GM23248 (cell line): ENCODE measurements at places on chromosomes 1 and 21.

DNA sequence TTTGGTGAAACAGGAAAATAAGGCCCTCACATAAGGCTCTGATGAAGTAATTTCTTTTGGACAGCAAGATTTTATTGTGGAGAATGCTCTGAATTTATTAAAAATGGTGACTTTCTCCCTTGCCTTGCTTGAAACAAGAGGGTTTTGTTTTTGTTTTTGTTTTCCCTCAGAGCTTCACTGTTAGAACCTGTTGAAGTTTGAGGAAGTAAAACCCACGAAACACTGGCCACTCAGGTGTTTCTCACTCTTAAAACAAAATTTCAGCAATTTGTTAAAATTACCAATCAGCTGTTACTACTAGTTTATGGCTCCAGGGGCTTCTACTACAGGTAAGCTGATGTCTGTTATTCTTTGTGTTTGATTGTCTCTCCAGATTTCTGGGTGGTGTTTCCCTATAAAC lies 112.6 kb upstream of the B3GALT2 start:
- H3K36me3 ChIP-seq: no peaks in the 10 kb centered on the region
- no peak overlapping the region for H3K27ac ChIP-seq
- H3K27me3 ChIP-seq: no peaks in the 10 kb centered on the region
- H3K4me1 ChIP-seq: no peaks in the 10 kb centered on the region
- no peak overlapping the region for H3K4me3 ChIP-seq
- DNase-seq: no peak

DNA sequence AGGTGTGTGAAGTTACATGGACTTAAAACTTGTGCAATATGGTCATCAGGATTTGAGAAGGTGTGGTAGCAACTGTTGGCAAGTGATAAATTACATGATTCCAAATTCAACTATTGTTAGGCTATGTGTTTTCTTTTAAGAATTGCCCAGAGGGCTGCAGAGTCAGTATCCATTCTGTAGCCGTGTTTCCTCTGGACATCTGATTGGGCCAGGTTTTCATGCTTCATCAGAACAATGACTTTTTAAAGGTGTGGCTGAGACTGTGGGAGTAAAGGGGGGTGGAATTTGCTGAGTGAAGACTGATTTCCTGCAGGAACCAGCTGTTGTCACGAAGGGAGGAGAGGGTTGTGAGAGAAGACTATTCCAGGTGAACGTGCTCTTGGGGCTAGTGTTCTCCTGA lies 1.7 kb upstream of the HRNR start:
- no peaks in the 10 kb centered on the region for H3K36me3 ChIP-seq
- H3K27ac ChIP-seq: no peak overlapping the region
- peak; percentile 4 for DNase-seq
- no peaks in the 10 kb centered on the region for H3K27me3 ChIP-seq
- H3K4me1 ChIP-seq: 0 out of 2 replicates have a peak, but pooled peaks cover 3% of the 10 kb centered on the region

DNA sequence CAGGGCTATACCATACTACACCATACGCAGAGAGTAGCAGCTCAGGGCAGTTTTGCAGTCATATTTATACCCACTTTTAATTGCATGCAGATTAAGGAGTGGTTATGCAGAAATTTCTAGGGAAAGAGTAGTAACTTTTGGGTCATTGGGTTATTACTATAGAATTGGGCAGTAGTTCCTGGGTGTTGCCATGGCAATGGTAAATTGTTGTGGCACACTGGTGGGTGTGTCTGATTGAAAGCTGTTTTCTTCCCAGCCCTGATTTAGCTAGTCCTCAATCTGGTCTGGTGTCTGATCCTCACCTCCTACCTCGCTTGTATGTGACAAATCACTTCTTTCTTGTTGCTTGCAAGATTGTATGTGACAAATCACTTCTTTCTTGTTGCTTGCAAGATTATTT lies 30.5 kb downstream of the CYP4A11 start:
- no peaks in the 10 kb centered on the region for H3K4me1 ChIP-seq
- H3K36me3 ChIP-seq: no peaks in the 10 kb centered on the region
- DNase-seq: no peak
- no peak overlapping the region for H3K4me3 ChIP-seq
- no peak overlapping the region for H3K27ac ChIP-seq

DNA sequence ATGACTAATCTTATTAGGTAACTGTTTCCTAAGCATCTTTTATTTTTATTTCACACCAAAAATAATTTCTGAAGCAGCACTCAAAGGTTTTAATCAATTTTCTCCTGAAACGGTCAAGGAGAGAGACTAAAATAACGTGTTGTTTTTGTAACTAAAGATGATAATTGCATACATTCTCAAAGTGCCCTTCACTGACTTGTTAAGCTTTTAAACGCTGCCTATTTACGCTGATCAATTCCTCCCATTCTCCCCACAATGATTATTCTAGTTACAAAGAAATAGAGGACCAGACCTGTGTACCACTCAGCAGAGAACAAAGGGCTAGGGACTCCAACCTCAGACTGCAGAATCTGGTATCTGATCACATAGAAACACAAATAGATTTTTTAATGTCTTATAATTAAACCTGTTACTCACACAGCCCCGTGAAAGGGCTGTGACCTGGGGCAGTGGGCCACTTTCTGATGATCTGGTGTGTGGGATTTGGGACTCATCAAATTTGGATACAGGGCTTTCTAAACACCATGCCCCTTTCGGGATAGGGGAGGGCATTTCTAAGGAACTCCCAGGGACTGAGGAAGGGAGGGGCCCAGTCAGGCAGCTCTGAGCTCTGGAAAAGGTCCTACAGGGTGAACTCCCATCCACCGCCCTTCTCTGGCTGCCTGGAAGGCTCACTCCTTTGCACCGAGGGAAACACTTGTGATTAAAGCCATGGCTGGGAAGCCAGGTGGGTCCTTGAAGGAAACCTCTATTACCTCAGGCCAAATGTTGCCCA lies 65.2 kb downstream of the BCAR3 start:
- H3K4me3 ChIP-seq: peak overlapping the region; percentile 21
- H3K27me3 ChIP-seq: no peaks in the 10 kb centered on the region
- peaks cover 88% of the 10 kb centered on the region for H3K4me1 ChIP-seq
- peaks cover 13% of the 10 kb centered on the region for H3K36me3 ChIP-seq

GRCh38 chr1:26353976-26354820 lies at the start of gene CRYBG2:
CRYBG2 (minus strand) TSS chr1:26354130; CDS start chr1:26346657, 7,473 bp downstream.
- DNase-seq: no peak
- H3K27ac ChIP-seq: no peak within 1 kb of the TSS
- H3K4me3 ChIP-seq: no peak within 1 kb of the TSS
- no peaks in the 10 kb centered on the region for H3K36me3 ChIP-seq
- peaks cover 3% of the 10 kb centered on the region; the same call in 1 of the 2 replicates for H3K4me1 ChIP-seq

GRCh38 chr1:156860628-156861423 lies at the start of gene NTRK1:
NTRK1 (plus strand) TSS chr1:156860865; CDS start chr1:156860935, 70 bp downstream.
- H3K4me1 ChIP-seq: 0 out of 2 replicates have a peak, but pooled peaks cover 3% of the 10 kb centered on the region
- peak; percentile 61 for DNase-seq
- peak within 1 kb of the TSS; percentile 68 for H3K4me3 ChIP-seq
- H3K36me3 ChIP-seq: no peaks in the 10 kb centered on the region

- DNase-seq: no peak
- peaks cover 27% of the 10 kb centered on the region for H3K4me1 ChIP-seq
- H3K4me3 ChIP-seq: no peak overlapping the region
- H3K27ac ChIP-seq: no peak overlapping the region
- H3K27me3 ChIP-seq: no peaks in the 10 kb centered on the region
Measured at GRCh38 chr1:234633246-234634003, 23.4 kb upstream of the IRF2BP2 start.

- DNase-seq: no peak
- no peak overlapping the region for H3K4me3 ChIP-seq
- H3K36me3 ChIP-seq: no peaks in the 10 kb centered on the region
Measured at GRCh38 chr1:43340559-43340958, 2.9 kb downstream of the MPL start.

- no peak overlapping the region for H3K27ac ChIP-seq
- peaks cover 11% of the 10 kb centered on the region; the same call in 1 of the 2 replicates for H3K4me1 ChIP-seq
- H3K4me3 ChIP-seq: no peak overlapping the region
- peak; percentile 55 for DNase-seq
- no peaks in the 10 kb centered on the region for H3K27me3 ChIP-seq
Measured at GRCh38 chr1:165075725-165076370, 280.7 kb downstream of the LMX1A start.

DNA sequence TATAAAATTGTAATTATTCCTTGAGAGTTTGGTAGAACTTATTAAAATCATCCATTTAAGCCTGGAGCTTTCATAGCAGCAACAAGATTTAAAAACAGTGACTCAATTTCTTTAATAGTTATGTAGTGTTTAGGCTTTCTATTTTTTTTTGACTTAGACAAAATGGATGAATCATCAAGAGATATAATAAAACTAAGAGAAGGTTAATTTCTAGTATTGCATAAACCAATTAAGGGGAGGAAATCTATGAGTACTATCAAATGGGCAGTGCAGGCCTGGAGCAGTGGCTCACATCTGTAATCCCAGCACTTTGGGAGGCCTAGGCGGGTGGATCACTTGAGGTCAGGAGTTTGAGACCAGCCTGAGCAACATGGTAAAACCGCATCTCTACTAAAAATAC lies 416.3 kb upstream of the USP24 start:
- no peaks in the 10 kb centered on the region for H3K36me3 ChIP-seq
- no peak overlapping the region for H3K4me3 ChIP-seq
- H3K27ac ChIP-seq: peak overlapping the region; percentile 69
- DNase-seq: peak; percentile 79
- H3K27me3 ChIP-seq: no peaks in the 10 kb centered on the region

GRCh38 chr1:97245682-97246081 lies 524.1 kb downstream of the PTBP2 start:
- no peak overlapping the region for H3K4me3 ChIP-seq
- H3K36me3 ChIP-seq: no peaks in the 10 kb centered on the region
- peak; percentile 4 for DNase-seq
- no peaks in the 10 kb centered on the region for H3K27me3 ChIP-seq
- no peak overlapping the region for H3K27ac ChIP-seq

DNA sequence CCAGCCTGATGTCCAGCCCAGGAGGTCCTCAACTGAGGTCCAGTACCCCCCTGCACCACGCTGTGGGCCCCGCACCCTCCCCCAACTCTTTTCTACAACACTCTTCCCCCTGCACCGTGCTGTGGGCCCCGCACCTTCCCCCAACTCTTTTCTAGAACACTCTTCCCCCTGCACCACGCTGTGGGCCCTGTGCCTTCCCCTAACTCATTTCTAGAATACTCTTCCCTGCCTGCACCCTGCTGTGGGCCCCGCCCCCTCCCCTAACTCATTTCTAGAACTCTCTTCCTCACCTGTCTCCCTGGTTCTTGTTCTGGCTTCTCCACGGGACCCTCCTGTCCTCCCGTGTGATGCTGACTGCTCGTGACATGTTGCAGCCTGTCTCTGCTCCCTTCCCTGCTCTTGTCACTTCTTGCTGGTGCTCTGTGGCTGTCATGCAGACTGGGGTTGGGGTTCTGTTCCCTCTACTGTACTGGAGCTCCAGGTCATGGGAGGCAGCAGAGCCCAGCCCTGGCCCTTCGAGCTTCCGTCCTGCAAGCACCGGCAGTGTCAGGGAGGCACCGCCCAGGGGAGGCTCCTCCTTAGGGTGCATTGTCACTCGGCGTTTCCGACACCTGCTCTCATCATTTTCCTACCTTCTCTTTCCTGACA lies 160.1 kb upstream of the COL6A1 start:
- no peak overlapping the region for H3K27ac ChIP-seq
- peaks cover 5% of the 10 kb centered on the region; the same call in 1 of the 2 replicates for H3K27me3 ChIP-seq
- no peak for DNase-seq
- no peaks in the 10 kb centered on the region for H3K36me3 ChIP-seq
- H3K4me3 ChIP-seq: no peak overlapping the region
- peaks cover 15% of the 10 kb centered on the region for H3K4me1 ChIP-seq

DNA sequence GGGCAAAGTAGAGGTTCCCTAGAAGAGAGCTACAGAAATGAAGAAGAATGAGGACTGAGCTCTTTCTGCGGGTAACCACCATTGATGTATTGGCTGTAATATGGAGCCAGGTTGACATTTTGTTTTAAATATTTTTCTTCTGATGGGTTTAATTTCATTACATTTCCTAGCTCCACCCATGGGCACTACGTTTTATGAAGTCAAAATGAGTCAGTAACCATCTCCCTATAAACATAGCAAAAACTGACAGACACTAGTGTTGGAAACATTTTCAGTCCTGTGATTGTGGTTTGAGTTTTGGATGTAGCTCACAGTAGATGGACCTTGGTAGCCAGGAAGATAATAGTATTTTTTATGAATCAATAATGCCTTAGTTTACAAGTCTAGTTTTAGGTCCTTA lies 470.4 kb upstream of the B3GALT2 start:
- no peak overlapping the region for H3K4me3 ChIP-seq
- DNase-seq: no peak
- no peaks in the 10 kb centered on the region for H3K27me3 ChIP-seq
- H3K4me1 ChIP-seq: no peaks in the 10 kb centered on the region
- H3K27ac ChIP-seq: no peak overlapping the region

DNA sequence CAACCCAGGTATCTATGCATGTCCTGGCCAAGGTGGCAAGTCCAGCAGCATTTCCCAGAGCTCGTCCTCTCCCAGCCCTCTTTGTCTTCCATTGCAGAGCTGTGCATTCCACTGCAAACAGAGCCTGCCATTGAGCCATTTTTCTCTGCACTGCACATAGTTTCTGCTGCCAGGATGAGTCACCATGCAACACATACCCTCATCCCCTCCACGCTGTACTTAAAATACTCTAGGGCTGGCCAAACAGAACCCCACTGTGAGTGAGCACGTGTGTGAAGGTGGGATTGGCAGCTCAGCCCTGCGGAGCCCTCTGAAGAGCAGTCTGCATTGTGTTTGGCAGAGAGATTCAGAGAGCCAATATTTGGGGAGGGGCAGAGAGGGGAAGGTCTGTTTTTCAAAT lies 3.9 kb upstream of the ATP1B1 start:
- H3K27me3 ChIP-seq: 0 out of 2 replicates have a peak, but pooled peaks cover 4% of the 10 kb centered on the region
- no peak overlapping the region for H3K27ac ChIP-seq
- peak; percentile 81 for DNase-seq
- no peak overlapping the region for H3K4me3 ChIP-seq
- H3K36me3 ChIP-seq: no peaks in the 10 kb centered on the region

DNA sequence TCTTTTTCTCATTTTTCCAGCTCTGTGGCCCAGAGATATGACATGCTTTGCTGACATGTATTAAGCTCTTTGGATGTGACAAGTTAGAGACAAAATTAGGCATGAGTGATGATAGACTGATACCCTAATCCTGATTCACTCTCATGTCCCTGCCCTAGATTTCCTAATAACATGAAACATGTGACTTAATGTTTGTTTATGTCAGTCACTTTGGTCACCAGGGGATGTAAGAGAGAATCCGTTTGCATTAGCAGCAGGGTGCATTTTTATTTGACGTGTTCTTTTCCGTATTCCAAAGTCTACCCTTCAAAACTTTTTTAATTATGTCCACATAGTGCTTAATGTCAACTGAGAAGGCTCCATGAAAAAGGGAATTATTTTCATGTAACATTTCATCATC lies 192.4 kb downstream of the HMCN1 start:
- DNase-seq: peak; percentile 38
- H3K27me3 ChIP-seq: no peaks in the 10 kb centered on the region
- H3K4me1 ChIP-seq: no peaks in the 10 kb centered on the region
- H3K27ac ChIP-seq: no peak overlapping the region

- H3K36me3 ChIP-seq: no peaks in the 10 kb centered on the region
- H3K4me3 ChIP-seq: no peak overlapping the region
- no peak overlapping the region for H3K27ac ChIP-seq
- DNase-seq: peak; percentile 19
- no peaks in the 10 kb centered on the region for H3K27me3 ChIP-seq
- no peaks in the 10 kb centered on the region for H3K4me1 ChIP-seq
Measured at GRCh38 chr21:27555996-27556395, 589.1 kb upstream of the ADAMTS5 start.
